ENCODE measurements at places on chromosomes 7 and 10.

DNA sequence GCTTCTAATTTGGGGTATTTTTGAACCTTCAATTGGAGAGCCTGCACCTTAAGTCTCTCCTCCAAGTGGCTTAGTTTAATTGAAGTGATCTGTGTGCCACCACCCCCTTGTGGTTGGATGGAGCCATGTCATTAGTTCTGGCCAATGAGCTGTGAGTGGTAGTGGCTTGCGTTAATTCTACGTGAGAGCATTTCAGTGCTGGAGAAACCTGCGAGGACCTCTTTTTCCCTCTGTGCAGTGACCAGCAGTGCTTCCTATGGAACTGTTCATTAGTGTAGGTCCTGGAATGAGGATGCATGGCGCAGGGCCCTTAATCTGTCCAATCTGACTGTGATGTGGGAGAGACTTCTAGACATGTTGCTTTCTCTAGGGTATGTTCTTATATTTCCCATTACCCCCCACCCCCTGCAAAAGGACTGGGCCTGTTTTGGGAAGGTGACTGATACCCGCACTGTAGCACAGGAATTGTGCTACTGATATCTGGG, 3.8 kb downstream of the HILPDA start:
- peaks cover 17% of the 10 kb centered on the region for H3K4me1 ChIP-seq
- H3K4me3 ChIP-seq: no peak overlapping the region
- DNase-seq: no peak
- H3K36me3 ChIP-seq: no peaks in the 10 kb centered on the region
- H3K27ac ChIP-seq: no peak overlapping the region

GRCh38 chr7:38211486-38211885, 33.4 kb downstream of the STARD3NL start:
- peaks cover 2% of the 10 kb centered on the region for H3K36me3 ChIP-seq
- DNase-seq: no peak
- H3K27ac ChIP-seq: no peak overlapping the region
- H3K27me3 ChIP-seq: no peaks in the 10 kb centered on the region

GRCh38 chr7:106885652-106886051, 20.6 kb downstream of the PIK3CG start:
- no peaks in the 10 kb centered on the region for H3K36me3 ChIP-seq
- no peak overlapping the region for H3K4me3 ChIP-seq
- H3K27me3 ChIP-seq: no peaks in the 10 kb centered on the region

- H3K4me3 ChIP-seq: peak overlapping the region; percentile 91
- peaks cover 36% of the 10 kb centered on the region for H3K4me1 ChIP-seq
- no peak overlapping the region for H3K27ac ChIP-seq
- no peaks in the 10 kb centered on the region for H3K27me3 ChIP-seq
Observed at GRCh38 chr10:110006358-110007160, 1.2 kb upstream of the ADD3 start.

DNA sequence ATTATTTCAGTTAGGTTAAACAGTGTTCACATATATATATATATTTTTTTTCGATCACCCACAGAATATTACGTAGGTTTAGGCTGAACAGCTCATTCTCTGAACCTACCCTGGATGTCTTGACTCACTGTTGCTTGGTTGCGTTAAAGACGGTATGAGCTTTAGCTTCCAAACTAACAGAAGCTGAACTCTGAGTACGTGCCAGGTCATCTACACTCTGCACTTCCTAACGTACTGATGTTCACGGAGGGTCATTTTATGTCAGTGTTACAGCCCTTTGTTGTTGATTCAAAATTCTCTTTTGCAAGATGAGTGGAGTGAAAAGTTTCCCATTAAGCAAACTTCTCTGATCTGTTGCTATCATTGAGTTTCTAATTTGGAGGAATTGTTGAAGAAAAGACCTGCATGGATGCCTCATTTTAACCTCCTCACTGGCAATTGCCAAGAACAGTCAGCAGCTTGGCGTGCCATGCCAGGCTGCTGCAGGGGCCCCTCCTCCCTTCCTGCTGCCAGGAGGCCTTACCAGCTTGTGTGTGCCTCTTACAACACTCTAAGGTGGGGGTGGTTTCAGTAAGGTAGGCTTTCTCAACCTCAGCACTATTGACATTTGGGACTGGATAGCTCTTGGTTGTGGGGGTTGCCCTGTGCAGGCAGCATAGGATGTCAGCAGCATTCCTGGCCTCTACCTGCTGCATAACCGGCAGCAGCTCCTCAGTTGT, 44.3 kb downstream of the INSYN2A start:
- no peak overlapping the region for H3K4me3 ChIP-seq
- peaks cover 38% of the 10 kb centered on the region for H3K4me1 ChIP-seq
- DNase-seq: no peak
- no peaks in the 10 kb centered on the region for H3K36me3 ChIP-seq
- H3K27ac ChIP-seq: no peak overlapping the region
- H3K27me3 ChIP-seq: no peaks in the 10 kb centered on the region

GRCh38 chr7:114051871-114052331, 133.1 kb upstream of the PPP1R3A start:
- no peaks in the 10 kb centered on the region for H3K36me3 ChIP-seq
- DNase-seq: no peak
- no peak overlapping the region for H3K27ac ChIP-seq
- no peaks in the 10 kb centered on the region for H3K4me1 ChIP-seq

- no peak overlapping the region for H3K27ac ChIP-seq
- H3K27me3 ChIP-seq: peaks cover 38% of the 10 kb centered on the region
- no peaks in the 10 kb centered on the region for H3K36me3 ChIP-seq
- no peaks in the 10 kb centered on the region for H3K4me1 ChIP-seq
- no peak overlapping the region for H3K4me3 ChIP-seq
Observed at GRCh38 chr7:131829947-131830558, 273.6 kb upstream of the PODXL start.

- no peak overlapping the region for H3K4me3 ChIP-seq
- DNase-seq: no peak
- peaks cover 21% of the 10 kb centered on the region for H3K4me1 ChIP-seq
Observed at GRCh38 chr10:63241841-63242281, 108.7 kb downstream of the NRBF2 start.

DNA sequence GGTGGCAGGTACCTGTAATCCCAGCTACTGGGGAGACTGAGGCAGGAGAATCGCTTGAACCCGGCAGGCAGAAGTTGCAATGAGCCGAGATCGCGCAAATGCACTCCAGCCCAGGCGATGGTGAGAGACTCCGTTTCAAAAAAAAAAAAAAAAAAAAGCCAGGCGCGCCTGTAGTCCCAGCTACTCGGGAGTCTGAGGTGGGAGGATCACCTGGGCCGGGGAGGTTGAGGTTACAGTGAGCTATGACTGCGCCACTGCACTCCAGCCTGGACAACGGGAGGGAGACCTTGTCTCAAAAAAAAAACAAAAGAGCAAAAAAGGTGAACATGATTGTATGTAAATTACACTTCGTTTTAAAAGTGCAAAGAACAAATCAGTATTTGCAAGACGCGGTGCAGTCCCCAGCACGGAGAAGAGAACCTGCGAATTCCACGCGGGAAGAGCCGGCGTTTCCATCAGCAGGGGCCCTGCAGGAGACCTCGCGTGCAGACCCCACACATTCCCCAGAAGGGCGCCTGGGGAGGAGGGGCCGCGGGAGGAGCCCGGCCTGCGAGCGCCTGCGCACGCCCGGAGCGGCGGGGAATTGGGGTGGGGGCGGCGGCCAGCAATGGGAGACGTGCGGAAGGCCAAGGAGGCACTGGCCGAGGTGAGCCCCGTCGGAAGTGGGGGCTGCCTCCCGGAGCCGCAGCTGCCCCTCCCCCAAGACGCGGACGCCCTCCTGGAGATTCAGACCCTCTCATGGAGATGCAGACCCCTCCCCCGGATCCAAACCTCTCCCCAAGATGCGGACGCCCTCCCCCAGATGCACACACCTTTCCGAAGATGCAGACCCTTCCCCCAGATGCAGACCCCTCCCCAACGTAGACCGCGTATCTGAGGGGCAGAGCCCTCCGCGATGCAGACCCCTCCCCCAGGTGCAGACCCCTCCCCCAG, 16.7 kb upstream of the SUN1 start:
- H3K4me3 ChIP-seq: peak overlapping the region; percentile 72
- H3K4me1 ChIP-seq: peaks cover 30% of the 10 kb centered on the region
- no peaks in the 10 kb centered on the region for H3K36me3 ChIP-seq

GRCh38 chr7:158033196-158033595, 554.4 kb downstream of the PTPRN2 start:
- no peak overlapping the region for H3K4me3 ChIP-seq
- no peak for DNase-seq
- H3K4me1 ChIP-seq: no peaks in the 10 kb centered on the region
- no peaks in the 10 kb centered on the region for H3K27me3 ChIP-seq

GRCh38 chr7:20651960-20652544, 36.6 kb downstream of the ABCB5 start:
- H3K4me3 ChIP-seq: no peak overlapping the region
- DNase-seq: no peak
- H3K4me1 ChIP-seq: peaks cover 8% of the 10 kb centered on the region
- no peaks in the 10 kb centered on the region for H3K36me3 ChIP-seq
